ENCODE measurements at places on chromosomes 11 and 22.

- DNase-seq: no peak
Observed at GRCh38 chr11:119052163-119052814, 4.7 kb downstream of the HYOU1 start.

DNA sequence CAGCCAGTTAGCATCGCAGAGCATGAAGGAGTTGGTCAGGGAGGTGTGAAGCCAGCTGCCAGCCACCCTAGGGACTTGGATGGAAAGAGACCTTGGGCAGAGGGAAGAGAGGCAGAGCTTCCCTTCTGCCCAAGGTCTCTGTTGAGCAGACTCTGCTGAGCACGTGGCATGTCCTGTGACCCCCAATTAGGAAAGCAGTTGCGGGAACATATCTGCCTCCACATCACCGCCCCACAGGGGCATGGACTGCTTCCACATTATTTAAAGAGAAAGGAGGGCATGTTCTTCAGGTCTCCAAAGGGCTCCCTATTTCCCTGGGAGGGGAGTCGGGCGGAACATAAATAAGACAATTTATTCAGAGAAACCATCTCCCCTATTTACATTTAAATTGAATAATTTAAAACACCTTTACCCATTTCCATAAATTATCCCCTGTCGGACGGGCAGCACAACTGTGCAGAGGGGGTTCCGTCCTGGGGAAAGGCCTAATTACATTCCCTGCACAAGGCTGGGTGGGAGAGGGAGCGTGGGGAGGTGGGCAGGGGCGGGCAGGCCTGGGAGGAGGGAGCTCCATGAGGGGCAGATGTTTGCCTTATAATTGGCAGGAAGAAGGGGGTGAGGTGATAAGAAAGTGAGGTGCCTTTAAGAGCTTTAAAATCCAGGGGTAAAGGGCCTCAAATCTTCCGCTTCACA, 88.8 kb upstream of the THY1 start:
- no peak for DNase-seq

GRCh38 chr11:112000703-112001102, 24.5 kb upstream of the DLAT start:
- DNase-seq: no peak

DNA sequence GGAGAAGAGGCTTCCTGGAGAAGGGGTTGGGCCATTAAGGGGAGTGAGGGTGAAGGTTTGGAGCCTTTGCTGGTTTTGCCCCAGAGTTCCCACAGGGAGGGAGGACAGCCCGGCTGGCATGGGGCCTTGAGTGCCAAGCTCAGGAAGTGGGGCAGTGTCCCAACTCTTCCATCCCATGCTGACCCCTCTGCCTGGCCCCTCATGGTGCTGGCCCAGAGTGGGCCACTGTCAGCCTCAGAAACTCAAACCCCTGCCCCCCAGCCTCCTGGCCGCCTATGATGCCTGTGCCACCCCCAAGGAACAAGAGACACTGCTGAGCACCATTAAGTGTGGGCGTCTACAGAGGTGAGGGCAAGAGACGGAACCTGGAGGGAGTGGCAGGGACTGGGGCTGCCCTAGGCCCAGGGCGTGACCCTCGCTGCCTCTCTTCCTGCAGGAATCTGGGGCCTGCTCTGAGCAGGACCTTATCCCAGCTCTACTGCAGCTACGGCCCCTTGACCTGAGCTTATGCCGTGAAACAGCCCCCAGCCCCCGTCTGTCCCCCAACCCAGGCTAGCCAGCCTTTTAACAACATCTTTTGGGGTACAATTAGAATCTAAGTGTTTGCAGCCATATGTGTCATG, 5.4 kb downstream of the MUS81 start:
- no peak for DNase-seq

GRCh38 chr11:71358122-71358728, 90.0 kb downstream of the DHCR7 start:
- no peak for DNase-seq

DNA sequence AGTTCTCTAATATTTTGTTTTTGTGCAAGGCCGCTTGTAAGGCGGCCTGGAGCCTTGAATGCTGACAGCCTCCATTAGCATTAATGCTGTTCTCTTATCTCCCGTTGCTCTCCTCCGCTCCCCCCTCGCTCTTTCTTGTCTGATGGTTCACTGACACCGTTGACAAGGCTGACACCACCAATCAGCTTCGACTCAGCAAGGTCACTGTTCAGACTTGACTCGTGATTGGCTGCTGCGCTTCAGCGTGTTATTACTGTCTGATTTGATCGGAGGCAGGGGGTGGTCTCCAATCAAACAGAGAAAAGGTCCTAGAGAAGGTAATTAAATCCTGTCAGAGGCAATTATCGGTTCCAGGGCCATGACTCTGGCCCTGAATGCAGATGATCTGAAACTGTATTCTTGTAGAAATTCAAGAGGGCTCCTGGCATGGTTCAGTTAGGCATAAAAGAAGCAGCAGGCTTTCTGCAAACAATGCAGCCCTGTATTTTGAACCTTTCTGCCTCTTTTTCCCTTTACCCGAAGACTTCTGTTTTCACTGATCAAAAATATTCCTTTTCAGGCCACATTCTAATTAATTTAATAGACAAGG, 49.3 kb upstream of the MPPED2 start:
- peak; percentile 56 for DNase-seq

GRCh38 chr11:2681408-2682145, 18.2 kb downstream of the KCNQ1OT1 start:
- DNase-seq: no peak
